Naive thymus-derived CD4-positive, alpha-beta T cell (primary cell): ENCODE measurements at places on chromosomes 7 and 10. TPM values are rescaled to one million over a fixed set of nuclear protein-coding genes. Genes with fewer than 3 reads are reported as not detected.

ETV1 gene
- not detected for total RNA-seq

NPY4R2 gene
- not detected in 2 replicates for total RNA-seq

AOAH gene
- total RNA-seq = 37.8 and 39.8 TPM in 2 replicates

UNC5B gene
- total RNA-seq = 0.08 TPM

CCDC172 gene
- total RNA-seq = not detected

OTUD1 gene
- 40.7 TPM for total RNA-seq

STOX1 gene
- 0.34 and 0.76 TPM in 2 replicates for total RNA-seq

PRKCQ gene
- total RNA-seq = 67.8 TPM

PLXNA4 gene
- total RNA-seq = 0.05 TPM

ATRNL1 gene
- not detected for total RNA-seq

CALCR gene
- not detected in 2 replicates for total RNA-seq

MEIG1 gene
- total RNA-seq = not detected

MRPS33 gene
- 66.9 and 69.1 TPM in 2 replicates for total RNA-seq

MYL10 gene
- total RNA-seq = not detected in 2 replicates

MGAM2 gene
- total RNA-seq = 0.10 TPM

DENND2A gene
- not detected for total RNA-seq

C10orf105 gene
- total RNA-seq = 0.14 TPM

CYP3A5 gene
- total RNA-seq = not detected in 2 replicates

FAM20C gene
- total RNA-seq = 3.8 TPM

ABCC2 gene
- total RNA-seq = 7.6 TPM
